Aortic smooth muscle cell (primary cell): ENCODE measurements at places on chromosomes 4 and X. TPM values are rescaled to one million over a fixed set of nuclear protein-coding genes. Genes with fewer than 3 reads are reported as not detected.

CXCL6 gene
- total RNA-seq: 0.26 and 0.56 TPM in 2 replicates

PLAC1 gene
- not detected in 2 replicates for total RNA-seq

SOX3 gene
- not detected in 2 replicates for total RNA-seq

TKTL2 gene
- total RNA-seq: not detected in 2 replicates

BST1 gene
- total RNA-seq: 15.4 and 19.7 TPM in 2 replicates

DCHS2 gene
- total RNA-seq: under 0.01 and 0.87 TPM in 2 replicates

PLRG1 gene
- 61.0 and 69.8 TPM in 2 replicates for total RNA-seq

NLGN3 gene
- 0.13 and 0.37 TPM in 2 replicates for total RNA-seq

CXXC4 gene
- not detected in 2 replicates for total RNA-seq

XAGE2 gene
- total RNA-seq: not detected in 2 replicates

AFM gene
- total RNA-seq: not detected in 2 replicates

NDNF gene
- total RNA-seq: 0.25 TPM in 1 of 2 replicates, not detected in the other

RASL11B gene
- total RNA-seq: 0.06 TPM in 1 of 2 replicates, not detected in the other

SPANXB1 gene
- total RNA-seq: not detected in 2 replicates
